ENCODE measurements at places on chromosomes 5 and 9.

GRCh38 chr5:134140530-134141201 is 26.2 kb downstream of the TCF7 start:
- peak; percentile 47 for DNase-seq

GRCh38 chr9:128824911-128825310 is 4.7 kb downstream of the SPOUT1 start:
- DNase-seq, result no peak

DNA sequence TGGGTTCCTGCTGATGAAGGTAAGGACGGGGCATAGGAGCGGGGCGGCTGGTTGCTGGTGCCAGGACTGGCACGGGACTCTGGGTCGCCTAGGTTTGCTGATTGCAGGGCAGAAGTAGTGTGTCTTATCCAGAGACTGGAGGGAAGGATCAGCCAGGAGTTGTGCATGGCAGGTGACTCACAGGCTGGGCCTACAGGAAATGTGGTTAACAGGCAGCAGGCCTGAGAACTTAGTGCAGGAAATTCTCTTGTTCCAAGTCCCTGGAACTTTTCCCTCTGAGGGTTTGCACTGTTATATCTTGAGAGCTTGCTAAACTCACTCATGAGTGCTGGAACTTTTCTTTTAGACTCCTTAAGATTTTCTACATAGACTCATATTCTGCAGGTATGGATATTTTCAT is 95.1 kb downstream of the ANXA2R start:
- peak; percentile 90 for DNase-seq

GRCh38 chr9:3898461-3899218 is 372.8 kb upstream of the RFX3 start:
- no peak for DNase-seq

DNA sequence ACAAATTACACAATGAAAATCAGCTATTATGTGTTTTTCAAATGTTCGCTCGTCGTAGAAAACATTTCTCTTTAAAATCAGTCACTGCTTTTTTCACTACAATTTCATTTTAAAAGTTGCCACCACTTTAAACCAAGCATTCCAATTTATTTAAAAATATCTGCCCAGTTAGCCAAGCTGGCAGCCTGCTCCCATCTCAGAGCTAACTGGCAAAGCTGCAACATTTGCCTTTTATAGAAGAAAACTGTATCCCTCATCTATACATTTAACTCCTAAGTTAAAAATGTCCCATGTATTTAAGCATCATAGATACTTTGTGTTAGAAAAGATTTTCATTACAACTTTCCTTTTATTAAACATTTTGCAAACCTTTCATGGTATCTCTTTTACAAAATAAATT is 294.9 kb upstream of the ADAMTS16 start:
- DNase-seq, result no peak
